Body of pancreas (tissue), 4 donors: ENCODE measurements at places on chromosomes 3 and 15. TPM values are rescaled to one million over a fixed set of nuclear protein-coding genes. Genes with fewer than 3 reads are reported as not detected.
A peak's percentile ranks its signal among the peaks of the same experiment; 100 is the strongest.

GRCh38 chr15:63968700-63969099 lies 77.6 kb downstream of the DAPK2 start:
- H3K27ac ChIP-seq: peak overlapping the region; percentile 95
- DNase-seq: no peak
- no peaks in the 10 kb centered on the region for H3K27me3 ChIP-seq
- H3K4me3 ChIP-seq: no peak overlapping the region
- no peaks in the 10 kb centered on the region for H3K36me3 ChIP-seq

DNA sequence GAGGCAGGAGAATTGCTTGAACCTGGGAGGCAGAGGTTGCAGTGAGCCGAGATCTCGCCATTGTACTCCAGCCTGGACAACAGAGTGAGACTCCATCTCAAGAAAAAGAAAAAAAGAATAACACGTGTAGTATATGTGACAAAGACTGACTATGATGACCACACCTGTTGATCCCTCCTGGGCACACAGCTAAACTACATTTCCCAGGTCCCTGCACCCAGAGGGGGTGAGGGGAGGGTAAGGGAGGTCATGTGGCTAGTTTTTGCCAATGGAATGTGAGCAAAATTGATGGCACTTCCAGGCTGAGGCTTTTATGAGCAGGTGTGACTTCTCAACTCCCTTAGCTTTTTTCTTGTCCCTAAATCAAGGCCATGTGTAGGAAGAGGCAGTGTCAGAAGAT lies 58.2 kb downstream of the KLHL6 start:
- H3K4me1 ChIP-seq: no peaks in the 10 kb centered on the region
- no peak for DNase-seq
- H3K27me3 ChIP-seq: no peaks in the 10 kb centered on the region

The CIB1 gene
- 59.0 TPM for total RNA-seq

DNA sequence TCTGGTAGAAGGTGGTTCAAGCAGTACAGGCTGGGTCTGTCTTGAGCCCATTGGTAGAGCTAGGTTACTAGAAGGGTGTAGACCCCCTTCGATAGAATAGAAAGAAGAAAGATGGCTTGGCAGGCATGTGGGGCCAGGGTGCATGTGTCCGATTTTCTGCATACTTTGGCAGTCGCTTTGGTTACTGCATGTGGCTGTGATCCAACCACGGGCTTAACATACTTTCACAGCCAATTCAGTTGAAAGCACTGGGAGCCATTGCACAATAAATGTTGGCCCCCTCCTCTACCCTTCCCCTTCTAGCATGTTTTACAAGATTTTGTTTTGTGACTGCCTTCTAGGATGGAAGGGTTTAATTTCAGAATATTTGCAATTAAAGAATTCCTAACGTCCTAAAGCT lies 7.2 kb downstream of the ARID3B start:
- DNase-seq: no peak
- H3K4me3 ChIP-seq: no peak overlapping the region
- H3K27me3 ChIP-seq: no peaks in the 10 kb centered on the region
- no peaks in the 10 kb centered on the region for H3K36me3 ChIP-seq

GRCh38 chr3:125115640-125116039 lies 59.8 kb upstream of the HEG1 start:
- H3K27me3 ChIP-seq: no peaks in the 10 kb centered on the region
- H3K4me3 ChIP-seq: no peak overlapping the region
- no peak overlapping the region for H3K27ac ChIP-seq
- H3K4me1 ChIP-seq: peaks cover 20% of the 10 kb centered on the region
- DNase-seq: no peak

DNA sequence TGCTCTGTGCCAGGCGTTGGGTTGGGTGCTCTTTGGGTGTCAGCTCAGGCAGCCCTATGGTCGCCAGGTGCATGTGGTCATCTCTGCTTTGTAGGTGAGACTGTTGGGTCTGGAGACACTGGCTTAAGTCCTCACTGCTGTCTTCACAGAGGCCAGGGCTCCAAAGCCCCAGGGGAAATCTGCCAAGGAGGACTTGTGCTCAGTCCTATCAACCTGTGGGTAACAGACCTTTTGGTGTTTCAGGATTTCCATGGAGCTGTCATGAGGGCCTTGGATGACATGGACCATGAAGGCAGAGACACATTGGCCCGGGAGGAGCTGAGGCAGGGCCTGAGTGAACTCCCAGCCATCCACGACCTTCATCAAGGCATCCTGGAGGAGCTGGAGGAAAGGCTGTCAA lies 50.1 kb upstream of the NR2C2 start:
- no peak for DNase-seq
- H3K4me1 ChIP-seq: no peaks in the 10 kb centered on the region
- no peaks in the 10 kb centered on the region for H3K27me3 ChIP-seq
- H3K4me3 ChIP-seq: no peak overlapping the region
- H3K27ac ChIP-seq: no peak overlapping the region

DNA sequence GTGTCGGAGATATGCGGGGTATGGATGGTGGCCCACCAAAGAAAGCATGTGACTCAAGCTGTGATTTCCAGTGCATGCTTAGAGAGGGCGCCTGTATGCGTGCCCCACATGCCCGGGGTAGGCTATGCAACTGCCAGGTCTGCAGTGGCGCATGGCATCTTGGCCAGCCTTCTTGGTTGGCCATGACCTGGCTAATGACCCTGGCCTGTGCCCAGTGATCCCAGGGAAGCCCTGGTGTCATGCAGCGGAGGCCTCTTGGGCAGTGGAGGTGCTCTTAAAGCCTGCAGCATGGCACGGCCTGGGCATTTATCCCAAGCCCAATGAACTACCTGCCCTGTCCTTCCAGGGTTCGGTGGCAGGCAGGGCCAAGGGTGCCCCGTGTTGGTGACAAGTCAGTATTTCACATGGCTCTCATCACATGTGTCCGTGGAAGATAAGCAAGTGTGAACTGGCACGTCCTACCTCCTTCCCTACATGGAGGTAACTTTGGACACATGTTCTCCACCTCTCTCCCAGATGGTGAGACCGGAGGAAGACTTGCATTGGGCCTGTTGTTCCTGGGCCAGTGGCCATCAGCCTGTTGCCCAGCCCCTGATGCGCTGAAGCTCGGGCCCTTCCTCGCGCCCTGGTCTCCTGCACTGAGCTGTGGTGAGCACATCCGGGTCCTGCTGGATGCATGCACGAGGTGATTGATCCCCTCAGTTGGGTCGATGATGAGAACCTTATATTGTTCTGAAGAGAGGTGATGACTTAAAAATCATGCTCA lies 192.0 kb downstream of the UBE3A start:
- DNase-seq: peak; percentile 7
- no peaks in the 10 kb centered on the region for H3K36me3 ChIP-seq
- H3K27me3 ChIP-seq: no peaks in the 10 kb centered on the region
- H3K27ac ChIP-seq: no peak overlapping the region

The RAD51 gene
- not detected for total RNA-seq
